Stimulated activated CD8-positive, alpha-beta memory T cell treated with anti-CD3 and anti-CD28 coated beads, Interleukin-2, amount 100 ng/mL, for 48 hours (primary cell): ENCODE measurements at places on chromosomes 11 and 22.

- DNase-seq, result no peak
Measured at GRCh38 chr11:68371171-68372041, 59.0 kb downstream of the LRP5 start.

GRCh38 chr11:11436715-11437313, 83.8 kb upstream of the CSNK2A3 start:
- DNase-seq, result no peak

GRCh38 chr11:74506823-74507222, 13.3 kb upstream of the LIPT2 start:
- DNase-seq, result no peak

GRCh38 chr11:57343825-57344224, 5.7 kb downstream of the P2RX3 start:
- DNase-seq, result no peak

GRCh38 chr11:113839842-113840241, 35.5 kb downstream of the USP28 start:
- DNase-seq, result no peak

DNA sequence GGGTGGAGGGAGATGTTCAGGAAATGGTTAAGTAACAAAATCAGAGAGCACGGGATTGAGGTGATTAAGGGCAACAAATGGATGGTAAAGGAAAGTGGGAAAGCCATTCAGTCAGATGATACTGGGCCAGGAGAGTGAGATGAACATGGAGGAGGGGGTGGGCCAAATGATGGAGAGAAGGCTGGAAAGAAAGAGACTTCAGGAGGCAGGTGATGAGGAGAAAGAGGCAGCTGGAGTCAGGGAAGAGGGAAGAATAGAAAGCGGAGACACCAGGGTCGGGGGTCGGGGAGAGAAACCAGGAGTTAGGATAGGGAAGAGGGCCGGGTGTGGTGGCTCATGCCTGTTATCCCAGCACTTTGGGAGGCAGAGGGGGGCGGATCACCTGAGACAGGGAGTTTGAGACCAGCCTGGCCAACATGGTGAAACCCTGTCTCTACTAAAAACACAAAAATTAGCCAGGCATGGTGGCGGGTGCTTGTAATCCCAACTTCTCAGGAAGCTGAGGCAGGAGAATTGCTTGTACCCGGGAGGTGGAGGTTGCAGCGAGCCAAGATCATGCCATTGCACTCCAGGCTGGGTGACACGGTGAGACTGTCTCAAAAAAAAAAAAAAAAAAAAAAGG, 4.7 kb upstream of the KDM2A start:
- DNase-seq, result no peak

- DNase-seq, result no peak
Measured at GRCh38 chr11:14908214-14908880, 16.3 kb upstream of the CYP2R1 start.

- no peak for DNase-seq
Measured at GRCh38 chr11:22304337-22304961, 33.7 kb upstream of the SLC17A6 start.

GRCh38 chr11:120261931-120262330, 22.0 kb downstream of the POU2F3 start:
- no peak for DNase-seq

DNA sequence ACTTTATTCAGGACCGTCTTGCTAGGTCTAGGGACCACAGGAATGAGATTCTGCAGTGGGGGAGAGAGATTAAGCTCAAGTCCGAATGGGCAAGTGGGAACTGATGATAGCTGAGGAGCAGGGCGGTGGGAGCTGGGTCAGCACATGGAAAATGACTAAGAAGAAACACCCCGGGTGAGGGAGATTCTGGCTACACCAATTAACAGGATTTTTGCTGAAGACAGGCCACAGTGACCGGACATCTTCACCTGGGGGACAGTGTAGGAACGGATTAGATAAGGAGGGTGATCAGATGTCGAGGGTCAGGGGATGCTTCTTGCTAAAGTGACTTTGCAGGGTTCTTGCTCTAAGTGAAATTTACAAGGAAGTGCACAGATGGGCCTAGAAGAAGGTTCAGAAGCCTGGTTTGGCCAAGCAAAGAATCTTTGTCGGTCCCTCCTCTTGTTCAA, 8.5 kb upstream of the DGCR8 start:
- DNase-seq, result no peak

GRCh38 chr11:11555208-11555607, 66.6 kb downstream of the GALNT18 start:
- no peak for DNase-seq

- DNase-seq, result no peak
Measured at GRCh38 chr11:8790968-8791367, 108.4 kb downstream of the RPL27A start.

- DNase-seq, result peak; percentile 77
Measured at GRCh38 chr22:19730655-19731360, 7.5 kb downstream of the GP1BB start.

- no peak for DNase-seq
Measured at GRCh38 chr11:66218036-66218435, 50.4 kb upstream of the RAB1B start.

GRCh38 chr11:13160346-13160745, 117.2 kb upstream of the BMAL1 start:
- DNase-seq, result no peak

GRCh38 chr22:28435982-28436381, 243.7 kb downstream of the TTC28 start:
- DNase-seq, result no peak

- DNase-seq, result no peak
Measured at GRCh38 chr11:67312187-67313021, 9.1 kb downstream of the SSH3 start.
